ENCODE measurements at places on chromosomes 5 and 9.

DNA sequence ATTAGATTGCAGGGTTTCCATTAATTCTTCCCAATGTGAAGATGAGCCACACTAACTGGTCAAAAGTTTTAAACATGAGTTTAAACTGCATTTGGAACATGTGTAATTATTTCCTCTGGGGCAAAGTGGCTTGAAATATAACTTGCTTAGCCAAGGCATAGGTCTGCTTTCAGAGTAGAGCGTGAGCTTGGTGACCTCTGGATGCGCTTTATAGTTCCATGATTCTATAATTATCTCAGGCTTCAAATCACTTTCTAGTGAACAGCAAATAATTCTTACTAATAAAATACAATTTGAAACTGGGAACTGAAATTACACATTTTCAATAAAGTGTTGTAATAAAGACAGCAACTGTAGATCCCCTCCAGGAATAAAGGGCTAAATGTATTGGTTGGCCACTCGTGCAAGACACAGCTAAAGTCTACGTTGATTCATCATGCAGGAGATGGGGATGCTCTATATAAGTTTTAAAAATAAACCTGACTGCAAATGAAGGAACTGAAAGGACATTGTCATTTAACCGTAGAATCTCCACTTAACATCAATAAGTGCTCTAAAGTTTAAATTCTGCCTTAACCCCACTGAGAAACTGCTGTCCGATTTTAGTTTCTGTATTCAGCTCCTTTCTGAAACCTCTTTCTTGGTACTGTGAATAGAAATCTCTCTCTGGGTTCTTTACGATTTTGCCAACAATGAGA, 460.0 kb downstream of the PSAT1 start:
- no peak for DNase-seq

DNA sequence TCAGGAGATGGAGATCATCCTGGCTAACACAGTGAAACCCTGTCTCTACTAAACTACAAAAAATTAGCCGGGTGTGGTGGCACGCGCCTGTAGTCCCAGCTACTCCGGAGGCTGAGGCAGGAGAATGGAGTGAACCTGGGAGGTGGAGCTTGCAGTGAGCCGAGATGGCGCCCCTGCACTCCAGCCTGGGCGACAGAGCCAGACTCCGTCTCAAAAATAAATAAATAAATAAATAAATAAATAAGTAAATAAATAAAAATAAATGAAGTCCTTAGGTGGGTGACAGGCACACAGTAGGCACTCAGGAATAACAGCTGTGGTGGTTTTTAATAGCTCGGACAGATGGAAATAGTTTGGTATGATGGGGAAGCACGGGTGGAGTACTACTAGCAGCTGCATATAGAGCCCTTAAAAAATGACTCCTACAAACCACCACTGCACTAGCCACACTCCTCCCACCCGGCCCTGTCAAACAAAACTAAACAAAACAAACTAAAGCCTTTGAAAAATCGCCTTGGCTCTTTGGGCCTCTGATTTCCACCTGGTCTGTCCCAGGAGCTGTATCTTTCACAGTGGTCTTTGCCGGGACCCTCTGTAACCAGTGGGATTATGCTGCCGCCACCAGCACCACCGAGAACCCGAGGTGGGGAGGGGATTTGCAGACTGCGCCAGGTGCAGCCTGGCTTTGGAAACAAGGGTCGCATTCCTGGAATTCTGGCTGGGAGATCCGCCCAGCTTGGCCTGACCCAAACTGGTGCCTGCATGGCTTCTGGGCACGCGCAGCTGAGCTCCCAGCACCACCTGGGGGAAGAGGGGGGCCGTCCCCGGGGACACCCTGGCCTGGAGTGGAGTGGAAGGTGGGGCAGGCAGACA, 5.1 kb upstream of the WDR5 start:
- no peak for DNase-seq

- no peak for DNase-seq
Measured at GRCh38 chr5:123543438-123543837, 31.5 kb downstream of the CSNK1G3 start.

DNA sequence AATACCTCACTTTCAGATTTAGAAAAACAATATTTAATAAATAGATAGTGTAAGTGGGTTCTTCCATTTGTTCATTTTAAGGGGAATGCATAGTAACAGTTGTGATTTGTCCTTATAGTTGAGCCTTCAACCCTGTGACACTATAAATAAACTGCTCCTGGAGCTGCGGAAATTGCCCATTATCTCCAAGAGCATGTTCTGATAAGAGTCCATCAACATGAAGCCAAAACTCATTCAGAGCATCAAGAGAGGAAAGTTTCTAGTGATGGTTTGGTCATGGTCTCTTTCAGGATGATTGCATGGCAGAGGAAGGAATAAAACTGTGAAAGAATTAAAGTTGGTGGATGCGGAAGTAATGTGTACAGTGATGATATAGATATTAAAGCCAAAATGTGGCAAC, 772.1 kb upstream of the DMAC1 start:
- DNase-seq, result no peak

GRCh38 chr9:75671354-75671753, 219.1 kb upstream of the PCSK5 start:
- DNase-seq, result no peak

DNA sequence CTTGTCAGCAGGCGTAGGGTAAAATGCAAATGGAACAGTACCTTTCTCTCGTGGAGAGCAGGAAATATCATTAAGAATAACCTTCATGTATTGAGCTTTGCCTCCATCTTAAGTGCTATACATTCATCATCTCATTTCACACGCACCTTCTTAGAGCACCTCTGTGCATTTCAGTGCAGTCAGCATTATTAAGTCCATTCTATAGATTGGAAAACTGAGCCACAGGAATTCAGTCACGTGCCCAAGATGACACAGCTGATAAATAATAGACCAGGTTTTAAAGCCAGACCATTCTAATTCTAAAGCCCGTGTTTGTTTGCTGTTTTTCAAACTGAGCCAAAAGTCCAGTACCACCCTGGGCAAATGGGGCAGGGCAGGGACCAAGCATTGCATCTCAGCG, 109.2 kb upstream of the WWC1 start:
- no peak for DNase-seq

GRCh38 chr5:31051316-31051715, 142.2 kb upstream of the CDH6 start:
- DNase-seq, result no peak

- peak; percentile 28 for DNase-seq
Measured at GRCh38 chr5:36877667-36878391, 1.3 kb downstream of the NIPBL start.
